Stimulated activated memory B cell treated with anti-CD40 and anti-IgM and Interleukin-4, amounts not matched to agents 10 μg/mL and 1 μg/mL and 100 μg/mL, for 72 hours (primary cell): ENCODE measurements at places on chromosomes 11 and 22.

DNA sequence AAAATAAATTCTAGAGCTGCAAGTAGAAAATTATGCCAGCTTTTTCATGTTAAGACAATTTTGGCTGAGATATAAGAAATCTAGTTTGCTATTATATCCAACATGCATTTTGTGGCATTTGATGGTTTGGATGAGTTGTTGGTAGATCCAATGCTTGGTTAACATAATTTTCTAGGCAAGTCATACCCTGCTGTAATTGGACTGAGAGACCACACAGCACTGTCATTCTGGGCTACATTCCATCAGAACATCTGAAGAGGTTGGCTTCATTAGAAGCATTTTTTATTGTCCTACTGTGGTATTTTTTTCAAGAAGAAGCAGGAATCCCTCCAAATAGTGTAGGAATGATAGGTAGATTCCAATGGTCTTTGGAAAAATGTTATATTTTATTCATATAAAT lies 561.0 kb downstream of the LUZP2 start:
- no peak for ATAC-seq

DNA sequence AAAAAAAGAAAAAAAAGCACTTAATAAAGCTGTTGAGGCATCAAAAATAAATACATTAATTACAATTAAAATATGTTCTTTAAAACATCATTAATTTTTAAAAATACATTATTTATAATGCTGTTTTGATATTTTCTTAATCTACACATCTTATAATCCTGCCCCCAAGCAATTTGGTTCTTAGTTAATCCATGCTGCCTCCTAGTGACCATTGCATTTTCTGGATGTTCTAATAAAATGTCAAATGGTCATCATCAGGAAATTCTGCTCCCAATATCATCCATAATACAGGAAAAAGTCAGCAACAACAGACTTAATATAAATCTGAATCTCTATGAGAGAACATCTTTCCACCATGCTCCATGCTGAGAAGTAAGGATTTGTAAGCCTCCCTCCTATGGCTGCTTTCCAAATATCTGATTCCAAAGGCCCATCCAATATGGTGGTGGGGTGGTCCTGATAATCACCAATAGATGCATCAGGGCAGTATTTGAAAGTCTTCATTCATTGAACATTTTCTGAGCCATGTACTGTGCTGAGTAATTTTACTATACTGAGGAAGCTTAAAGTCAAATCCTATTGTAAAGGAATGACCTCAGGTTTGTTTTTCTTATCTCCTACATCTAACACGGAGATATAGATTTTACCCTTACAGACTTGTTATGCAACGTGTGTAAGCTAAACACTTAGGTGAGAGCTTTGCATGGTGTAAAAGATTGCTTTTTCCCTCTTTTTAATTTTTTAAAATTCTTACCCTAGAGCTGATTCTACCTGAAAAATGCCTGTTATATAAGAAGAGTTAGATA lies 124.7 kb upstream of the BMAL1 start:
- no peak for ATAC-seq

DNA sequence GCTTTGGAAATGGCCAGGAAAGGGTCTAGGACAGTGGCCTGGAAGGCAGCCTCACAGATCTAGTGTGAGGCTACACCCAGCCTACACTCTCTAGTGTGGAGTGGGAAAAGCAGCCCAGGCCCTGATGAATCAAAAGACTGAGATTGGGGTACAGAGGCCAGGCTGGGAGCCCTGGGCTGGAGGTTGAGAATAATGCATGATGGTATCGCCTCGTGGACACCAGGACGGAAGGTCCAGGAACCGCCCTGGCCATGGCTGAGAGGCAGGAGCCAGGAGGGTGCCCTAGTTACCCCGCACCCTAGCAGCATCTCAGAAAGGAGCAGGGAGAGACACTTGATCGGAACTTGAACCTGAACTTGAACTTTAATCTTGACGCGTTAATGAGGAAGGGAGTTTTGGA lies 40.5 kb upstream of the NFAM1 start:
- ATAC-seq, result no peak

DNA sequence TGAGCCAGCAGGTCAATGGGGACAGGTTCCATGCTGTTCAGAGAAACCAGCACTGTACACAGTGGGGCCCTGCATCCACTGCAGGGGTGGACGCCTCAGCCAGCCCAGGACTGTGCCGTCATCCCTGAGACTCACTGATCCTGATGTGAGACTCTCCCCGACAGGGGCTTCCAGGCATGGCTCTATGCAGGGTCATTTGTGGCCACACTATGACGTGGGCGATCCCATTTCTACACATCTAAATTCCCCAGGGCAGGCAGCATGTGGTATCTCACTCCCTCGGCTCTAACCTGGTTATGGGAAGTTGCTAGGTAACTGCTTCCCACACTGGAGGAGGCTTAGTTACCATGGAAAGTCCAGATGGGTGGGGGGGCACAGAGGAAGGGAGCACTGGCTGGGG lies 14.2 kb upstream of the FAM83F start:
- no peak for ATAC-seq

- no peak for ATAC-seq
Measured at GRCh38 chr22:20533095-20533878, 25.9 kb downstream of the MED15 start.

DNA sequence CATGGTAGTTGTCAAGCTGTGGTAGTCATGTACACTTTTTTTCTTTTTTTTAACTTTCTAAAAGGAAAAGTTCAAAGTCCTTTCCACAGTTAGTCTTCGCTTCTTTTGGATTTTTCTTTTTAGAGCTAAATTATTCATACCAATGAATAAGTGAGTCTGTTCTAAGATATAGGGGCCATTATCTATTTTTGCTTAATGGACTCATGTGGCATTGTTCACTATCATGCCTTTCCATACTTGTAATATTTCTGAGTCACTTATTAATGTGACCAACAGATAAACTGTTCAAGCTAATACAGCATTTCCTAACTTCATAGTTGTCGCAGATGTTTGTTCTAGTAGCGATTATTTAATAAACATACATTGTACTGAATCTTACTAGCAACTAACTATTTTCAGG lies 8.0 kb upstream of the B3GNT6 start:
- ATAC-seq, result no peak

- no peak for ATAC-seq
Measured at GRCh38 chr22:38846412-38846811, 2.6 kb upstream of the NPTXR start.

GRCh38 chr11:9057007-9057406 lies 34.4 kb downstream of the SCUBE2 start:
- no peak for ATAC-seq

- ATAC-seq, result peak; percentile 54
Measured at GRCh38 chr11:117443266-117444186, 115.9 kb downstream of the CEP164 start.

DNA sequence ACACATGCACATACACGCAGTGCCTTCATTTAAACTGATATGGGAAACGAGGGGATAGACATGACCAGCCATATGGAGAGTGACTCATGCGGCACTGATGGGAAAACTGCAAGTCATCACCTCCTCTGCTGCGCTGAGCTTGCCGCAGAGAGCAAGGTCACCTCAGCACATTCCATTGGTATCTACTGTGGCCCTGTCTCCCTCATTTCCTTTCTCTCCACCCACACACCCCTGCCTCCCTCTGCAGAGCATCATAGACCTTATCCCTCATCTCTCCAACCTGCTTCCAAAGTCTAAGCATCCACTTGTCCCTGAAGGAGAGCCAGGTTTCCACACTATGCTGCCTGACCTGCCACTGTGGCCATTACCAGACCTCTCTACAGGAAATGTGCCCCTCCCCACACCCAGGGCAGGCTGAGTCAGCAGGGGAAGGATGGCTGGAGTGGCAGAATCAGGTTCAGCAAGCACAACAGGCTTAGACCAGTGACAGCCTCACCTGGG lies 116.9 kb upstream of the SNX19 start:
- ATAC-seq, result peak; percentile 14

GRCh38 chr11:109946322-109946846 lies 146.8 kb upstream of the ZC3H12C start:
- ATAC-seq, result peak; percentile 95

- no peak for ATAC-seq
Measured at GRCh38 chr11:110759972-110760381, 47.7 kb upstream of the ARHGAP20 start.

DNA sequence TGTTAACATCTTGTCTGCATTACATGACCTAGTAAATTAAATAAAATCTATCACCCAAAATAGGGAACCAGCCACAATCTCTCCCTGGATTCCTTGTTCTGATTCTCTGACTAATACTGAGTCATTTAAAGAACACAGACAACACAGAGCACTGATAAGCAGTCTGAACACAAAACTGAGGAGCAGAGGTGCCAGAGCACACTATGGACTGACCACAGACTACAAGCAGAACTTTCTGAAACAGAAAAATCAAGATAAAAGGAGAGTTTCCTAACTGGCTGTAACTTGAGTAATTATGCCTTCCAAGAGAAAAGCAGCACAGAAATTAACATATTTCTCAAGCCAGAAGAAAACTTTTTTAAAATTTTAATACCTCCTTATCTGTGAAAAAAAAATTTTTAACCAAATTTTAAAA lies 128.8 kb downstream of the SGSM3 start:
- peak; percentile 73 for ATAC-seq

- ATAC-seq, result peak; percentile 79
Measured at GRCh38 chr11:112279901-112280267, 19.2 kb upstream of the PLET1 start.

DNA sequence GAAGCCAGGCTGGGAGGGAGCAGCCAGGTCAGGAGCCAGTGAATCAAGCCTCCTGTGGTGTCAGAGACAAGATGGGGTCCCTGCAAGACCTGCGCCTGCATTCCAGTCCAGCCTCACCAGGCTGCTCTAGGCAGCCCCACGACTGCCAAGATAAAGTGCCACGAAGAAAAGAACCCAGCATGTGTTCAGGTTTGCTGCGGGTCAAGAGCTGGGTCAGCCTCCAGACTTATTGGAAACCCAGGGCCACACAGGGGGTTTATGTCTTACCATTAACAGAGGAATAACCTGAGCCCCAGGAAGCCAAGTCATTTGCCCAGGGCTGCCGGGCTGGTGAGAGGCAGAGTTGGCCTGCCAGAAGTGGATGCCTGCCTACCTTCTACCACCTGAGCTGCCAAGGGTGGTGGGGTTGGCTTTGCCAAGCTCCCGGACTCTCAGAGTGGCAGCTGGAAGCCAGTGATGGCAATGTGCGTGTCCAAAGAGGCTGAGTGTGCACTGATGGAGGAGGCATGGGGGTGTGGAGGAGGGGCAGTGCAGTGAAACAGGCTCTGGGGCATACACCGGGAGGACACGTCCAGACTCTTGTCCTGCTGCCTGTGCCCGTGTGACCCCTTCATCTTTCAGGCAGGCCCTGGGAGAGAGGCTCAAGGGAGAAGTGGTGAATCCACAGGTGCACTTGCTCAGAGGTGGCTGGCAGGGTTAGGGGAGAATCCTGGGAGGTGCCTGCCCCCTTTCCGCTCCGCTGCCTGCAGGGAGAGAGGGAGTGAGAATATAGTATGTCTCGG lies 1.7 kb downstream of the RASD2 start:
- no peak for ATAC-seq

GRCh38 chr11:75380245-75380644 lies 19.1 kb upstream of the RPS3 start:
- no peak for ATAC-seq

GRCh38 chr11:117223741-117224689 lies 7.9 kb downstream of the PCSK7 start:
- ATAC-seq, result no peak

GRCh38 chr11:76891285-76891684 lies 30.6 kb downstream of the ACER3 start:
- ATAC-seq, result no peak

- no peak for ATAC-seq
Measured at GRCh38 chr11:46378811-46379481, 2.5 kb upstream of the MDK start.

- ATAC-seq, result no peak
Measured at GRCh38 chr11:39374963-39375698, 2084.3 kb downstream of the LRRC4C start.

DNA sequence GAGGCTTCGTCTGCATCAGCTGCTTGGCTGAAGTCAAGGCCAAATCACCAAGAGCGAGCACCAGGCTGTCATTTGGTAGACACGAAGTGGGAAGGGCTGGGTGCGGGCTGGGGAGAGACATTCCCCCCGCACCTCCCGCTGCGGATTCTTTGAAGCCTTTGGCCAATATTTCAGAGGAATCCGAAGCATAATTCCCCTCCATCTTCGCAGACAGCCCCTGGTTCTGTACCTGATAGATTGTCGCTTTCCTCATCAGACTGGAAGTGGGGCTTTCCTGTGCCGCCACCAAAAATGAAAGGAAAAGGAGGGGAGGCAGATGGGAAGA lies 15.3 kb downstream of the BLID start:
- no peak for ATAC-seq

DNA sequence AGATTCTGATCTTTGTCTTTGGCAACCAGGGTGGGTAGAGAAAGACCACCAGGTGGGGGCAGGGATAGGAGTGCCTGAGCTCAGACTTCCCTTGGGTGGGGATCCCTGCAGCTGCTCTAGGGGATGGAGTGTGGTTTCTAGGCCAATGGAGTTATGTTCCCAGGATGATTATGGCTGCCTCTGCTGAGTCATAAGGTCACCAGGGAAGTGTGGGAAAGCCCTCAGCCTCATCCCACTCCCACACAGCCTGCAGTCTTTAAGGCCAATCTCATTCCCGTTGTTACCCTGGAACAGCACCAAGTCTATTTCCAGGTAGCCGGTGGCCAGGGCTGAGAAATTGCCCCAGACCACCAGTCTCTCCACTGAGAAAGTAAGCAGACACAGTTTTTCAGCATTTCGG lies 2269.3 kb upstream of the RAG2 start:
- no peak for ATAC-seq

GRCh38 chr11:130180896-130181294 lies 21.3 kb downstream of the ST14 start:
- ATAC-seq, result peak; percentile 22

GRCh38 chr22:44738347-44738715 lies 14.0 kb upstream of the ARHGAP8 start:
- no peak for ATAC-seq

- no peak for ATAC-seq
Measured at GRCh38 chr11:96424693-96425092, 34.9 kb downstream of the JRKL start.

DNA sequence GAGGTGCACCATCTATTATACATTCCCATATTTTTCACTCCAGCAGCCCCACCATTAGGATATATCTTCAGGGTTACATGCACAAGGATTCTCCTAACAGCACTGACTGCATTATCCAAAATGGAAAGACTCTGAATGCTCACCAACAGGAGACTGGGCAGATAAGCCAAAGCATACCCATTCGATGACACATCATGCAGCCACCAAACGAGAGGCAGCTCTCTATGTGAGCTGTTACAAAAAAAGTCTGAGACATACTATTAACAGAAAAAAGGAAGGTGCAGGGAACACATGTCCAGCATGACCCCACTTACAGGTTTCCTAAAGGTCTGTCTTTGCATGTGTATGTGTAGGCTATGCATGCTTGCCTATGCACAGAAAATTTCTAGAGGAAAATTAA lies 12.4 kb upstream of the SERPIND1 start:
- no peak for ATAC-seq

- no peak for ATAC-seq
Measured at GRCh38 chr11:21254790-21255189, 585.4 kb downstream of the NELL1 start.

- peak; percentile 28 for ATAC-seq
Measured at GRCh38 chr11:48109046-48109666, 107.5 kb upstream of the OR4B1 start.
